Heart right ventricle (tissue), 16 donors: ENCODE measurements at places on chromosomes 5 and 9.

- no peak for DNase-seq
Observed at GRCh38 chr9:121958530-121958929, 134.6 kb downstream of the TTLL11 start.

DNA sequence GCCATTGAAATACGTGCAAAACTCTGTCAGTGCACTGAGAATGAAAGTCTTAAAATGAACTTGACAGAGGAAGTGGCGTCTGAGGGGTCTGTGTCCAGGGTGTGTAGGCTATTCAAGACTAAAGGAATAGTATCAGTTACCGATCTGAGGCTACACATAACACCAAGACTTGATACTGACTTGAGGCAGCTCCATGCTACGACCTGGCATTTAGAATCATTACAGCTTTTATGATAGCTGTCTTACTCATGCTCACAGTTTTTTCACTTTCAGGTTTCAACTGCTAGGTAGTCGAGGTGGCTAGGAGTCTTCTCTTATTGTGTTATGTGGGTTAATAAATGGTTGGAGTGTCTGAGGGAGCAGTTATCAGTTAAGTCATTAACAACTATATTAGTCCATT is 92.8 kb upstream of the SLCO6A1 start:
- no peak for DNase-seq

- no peak for DNase-seq
Observed at GRCh38 chr9:132731230-132731629, 61.0 kb downstream of the GTF3C4 start.

- DNase-seq: no peak
Observed at GRCh38 chr5:151461312-151461711, 13.9 kb downstream of the SLC36A1 start.

DNA sequence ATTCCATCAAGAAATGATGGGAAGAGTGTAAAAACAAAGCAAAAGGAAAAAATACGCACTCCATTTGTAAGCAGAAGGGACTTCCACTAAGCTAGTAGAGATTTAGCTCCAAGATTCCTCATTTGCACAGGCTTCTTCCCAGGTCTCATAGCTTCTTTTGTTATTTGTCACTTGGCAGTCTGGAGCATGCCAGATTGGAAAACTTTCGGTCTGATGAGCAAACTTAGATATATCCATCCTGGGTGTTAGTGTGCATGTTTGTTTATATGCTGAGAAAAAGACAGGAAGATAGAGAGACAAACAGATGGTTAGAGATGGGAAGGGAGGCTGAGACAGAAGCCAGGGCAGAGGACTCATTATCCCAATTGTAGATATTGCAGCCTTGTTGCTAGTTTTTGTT is 1644.5 kb upstream of the NUDT12 start:
- no peak for DNase-seq

- no peak for DNase-seq
Observed at GRCh38 chr5:39469777-39470415, 45.1 kb upstream of the DAB2 start.

GRCh38 chr9:86321373-86321772 is 32.8 kb downstream of the TUT7 start:
- no peak for DNase-seq

GRCh38 chr5:59864718-59865117 is 28.8 kb downstream of the PDE4D start:
- DNase-seq: no peak

- DNase-seq: no peak
Observed at GRCh38 chr9:135895202-135895848, 12.0 kb downstream of the CAMSAP1 start.

DNA sequence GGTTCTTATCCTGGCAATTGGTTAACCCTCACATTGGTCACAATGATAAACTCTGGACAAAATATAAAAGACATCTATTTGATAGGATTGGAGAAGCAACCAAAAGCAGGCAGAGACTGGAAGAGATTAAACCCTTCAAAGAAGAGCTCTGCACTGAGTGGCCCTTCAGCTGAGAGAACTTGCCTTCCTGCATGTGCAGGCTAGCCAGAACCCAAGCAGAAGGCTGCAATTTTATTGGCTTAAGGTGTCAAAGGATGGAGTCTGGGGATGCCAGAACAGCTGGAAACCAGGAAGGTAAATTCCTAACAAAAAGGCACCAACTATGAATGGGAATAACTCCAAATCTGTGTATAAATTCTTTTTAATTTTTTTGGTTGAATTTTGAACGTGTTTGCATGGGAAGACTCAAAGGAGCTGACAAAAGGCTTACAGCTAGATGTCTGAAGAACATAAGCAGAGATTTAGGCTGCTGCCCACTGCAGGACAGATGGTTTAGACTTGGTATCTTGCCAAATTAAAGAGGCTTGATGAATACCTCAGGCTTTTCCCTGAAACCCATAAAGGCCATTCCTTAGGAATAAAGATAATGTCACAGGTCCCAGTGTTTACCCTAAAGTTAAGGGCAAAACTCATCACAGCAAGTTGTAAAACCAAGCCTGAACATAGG is 66.3 kb downstream of the NR2F1 start:
- no peak for DNase-seq

DNA sequence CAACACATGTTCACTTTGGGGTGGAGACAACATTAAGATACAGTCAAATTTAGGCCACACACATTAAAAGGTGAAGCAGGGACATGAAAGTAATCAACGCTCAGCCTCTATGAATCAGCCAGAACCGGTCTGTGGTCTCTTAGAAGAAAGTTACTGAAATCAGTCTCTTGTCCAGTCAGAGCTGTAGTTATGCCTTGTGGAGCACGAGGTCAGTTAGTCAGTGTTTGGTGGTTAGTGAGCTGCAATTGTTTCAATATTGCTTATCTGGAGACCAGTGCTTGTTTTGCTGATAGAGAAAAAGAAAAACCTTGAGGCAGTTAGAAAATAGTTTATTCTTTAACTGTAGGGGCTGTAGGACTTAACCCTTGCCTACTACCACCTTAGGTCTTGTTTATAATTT is 157.8 kb upstream of the RASEF start:
- DNase-seq: no peak

DNA sequence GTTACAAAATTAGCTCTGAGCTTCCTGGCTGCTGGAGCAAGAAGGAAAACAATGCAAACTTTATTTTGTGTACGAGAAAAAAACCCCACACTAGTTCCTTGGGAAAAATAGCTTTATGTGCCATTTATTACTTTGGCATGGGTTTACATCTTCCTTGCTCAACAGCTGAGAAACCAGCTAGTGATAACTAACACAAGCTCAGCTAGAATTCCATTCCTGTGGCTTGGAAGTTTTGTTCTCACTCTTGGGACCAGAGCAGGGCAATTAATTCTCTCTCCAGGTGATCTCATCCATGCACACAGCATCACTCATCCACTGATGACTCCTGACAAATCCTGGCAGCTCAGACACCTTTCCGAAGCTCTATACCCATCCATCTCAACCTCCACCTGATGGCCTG is 104.1 kb downstream of the CRB2 start:
- DNase-seq: no peak

GRCh38 chr9:137820161-137820855 is 57.3 kb upstream of the CACNA1B start:
- no peak for DNase-seq

GRCh38 chr9:133961226-133962165 is 30.6 kb downstream of the VAV2 start:
- no peak for DNase-seq

DNA sequence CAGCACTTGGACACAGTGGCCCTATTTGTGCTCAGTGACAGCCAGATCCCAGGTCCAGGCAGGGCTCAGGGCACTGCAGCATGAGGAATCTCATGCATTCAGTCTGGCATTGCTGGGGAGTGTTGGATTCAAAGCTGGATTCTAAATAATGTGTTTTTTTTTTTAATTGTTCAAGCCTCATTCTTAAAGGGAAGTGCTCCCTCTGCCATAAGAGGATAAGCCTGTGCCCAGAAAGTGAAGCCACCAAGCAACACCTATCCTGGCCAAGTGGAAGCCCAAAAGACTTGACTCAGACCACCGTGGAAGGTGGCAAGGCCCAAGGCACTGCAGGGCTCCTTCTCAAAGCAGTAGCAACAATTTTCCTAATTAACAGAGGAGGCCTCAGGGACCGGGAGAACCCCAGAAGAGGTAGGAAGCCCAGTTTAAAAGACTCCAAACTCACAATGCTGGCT is 135.6 kb downstream of the ACTL7B start:
- no peak for DNase-seq

DNA sequence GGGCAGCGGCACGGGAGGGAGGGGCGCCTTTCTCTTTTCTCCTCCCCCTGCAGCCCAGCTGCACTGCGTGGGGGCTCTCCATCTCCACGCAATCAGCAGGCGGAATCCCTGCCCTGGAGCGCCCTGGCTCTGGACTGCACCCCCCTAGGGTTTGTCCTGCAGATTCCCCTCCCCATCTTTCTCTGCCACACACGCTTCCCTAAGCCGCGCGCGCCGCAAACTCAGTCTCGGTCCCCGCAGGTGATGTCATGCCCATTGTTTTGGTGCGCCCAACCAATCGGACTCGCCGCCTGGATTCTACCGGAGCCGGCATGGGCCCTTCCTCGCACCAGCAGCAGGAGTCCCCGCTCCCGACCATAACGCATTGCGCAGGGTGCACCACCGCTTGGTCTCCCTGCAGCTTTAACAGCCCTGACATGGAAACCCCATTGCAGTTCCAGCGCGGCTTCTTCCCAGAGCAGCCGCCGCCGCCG is at the start of gene KCNN2:
KCNN2 (plus strand) TSS at position 347 of the 473 bp plus-strand sequence; CDS start at position 417, 70 bp downstream.
- peak; percentile 81 for DNase-seq

DNA sequence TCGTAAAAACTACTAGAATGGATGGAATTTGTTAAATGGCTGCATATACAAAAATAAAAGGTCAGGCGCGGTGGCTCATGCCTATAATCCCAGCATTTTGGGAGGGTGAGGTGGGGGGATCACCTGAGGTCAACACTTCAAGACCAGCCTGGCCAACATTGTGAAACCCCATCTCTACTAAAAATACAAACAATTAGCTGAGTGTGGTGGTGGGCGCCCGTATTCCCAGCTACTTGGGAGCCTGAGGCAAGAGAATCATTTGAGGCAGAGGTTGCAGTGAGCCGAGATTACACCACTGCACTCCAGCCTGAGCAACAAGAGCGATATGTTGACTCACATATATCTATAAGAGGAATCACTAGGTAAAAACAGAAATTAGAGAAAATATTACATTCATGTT is 9.3 kb upstream of the GPR150 start:
- no peak for DNase-seq

- no peak for DNase-seq
Observed at GRCh38 chr5:177529247-177530203, 12.8 kb upstream of the DDX41 start.

- no peak for DNase-seq
Observed at GRCh38 chr9:28832168-28832770, 1259.0 kb upstream of the C9orf72 start.

GRCh38 chr9:94872891-94873511 is 146.5 kb downstream of the AOPEP start:
- DNase-seq: no peak

DNA sequence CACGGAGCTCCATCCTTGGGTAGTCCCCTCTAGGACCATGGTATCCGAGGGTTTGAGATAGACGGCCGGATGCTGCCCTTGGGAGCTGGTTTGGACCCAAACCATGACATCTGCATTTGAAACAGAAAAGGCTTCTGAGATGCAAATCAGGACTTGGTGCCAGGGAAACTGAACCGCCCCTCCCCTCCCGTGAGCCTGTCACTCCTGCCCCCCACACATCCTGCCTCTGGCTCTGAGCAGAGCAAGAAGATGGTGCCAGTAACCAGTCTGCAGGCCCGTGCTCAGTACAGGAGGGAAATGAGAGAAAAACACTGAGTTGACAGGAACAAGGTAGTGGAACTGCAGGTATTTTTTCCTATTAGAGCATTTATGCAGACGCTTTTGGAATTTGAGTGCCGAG is 18.6 kb downstream of the ARPC5L start:
- DNase-seq: no peak

- DNase-seq: no peak
Observed at GRCh38 chr5:68074048-68074632, 141.4 kb upstream of the PIK3R1 start.

DNA sequence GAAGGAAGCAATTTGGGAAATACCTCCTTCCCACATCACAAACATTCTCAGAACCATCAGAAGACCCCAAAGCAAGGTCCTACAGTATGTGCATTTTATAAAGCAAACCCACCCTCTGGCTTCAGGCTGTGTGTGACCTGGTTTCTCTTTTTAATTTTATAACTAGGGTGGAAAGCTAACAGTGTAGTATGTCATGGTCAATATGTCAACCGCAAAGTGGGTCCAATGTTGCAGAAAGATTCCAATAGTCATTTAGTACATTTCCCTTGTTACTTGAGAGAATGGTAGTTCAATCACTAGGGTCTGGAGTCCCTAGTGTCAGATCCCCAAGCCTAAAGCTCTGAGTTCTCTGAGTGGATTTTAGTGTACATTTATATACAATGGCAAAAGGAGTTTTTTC is 96.2 kb downstream of the FGF1 start:
- DNase-seq: no peak

DNA sequence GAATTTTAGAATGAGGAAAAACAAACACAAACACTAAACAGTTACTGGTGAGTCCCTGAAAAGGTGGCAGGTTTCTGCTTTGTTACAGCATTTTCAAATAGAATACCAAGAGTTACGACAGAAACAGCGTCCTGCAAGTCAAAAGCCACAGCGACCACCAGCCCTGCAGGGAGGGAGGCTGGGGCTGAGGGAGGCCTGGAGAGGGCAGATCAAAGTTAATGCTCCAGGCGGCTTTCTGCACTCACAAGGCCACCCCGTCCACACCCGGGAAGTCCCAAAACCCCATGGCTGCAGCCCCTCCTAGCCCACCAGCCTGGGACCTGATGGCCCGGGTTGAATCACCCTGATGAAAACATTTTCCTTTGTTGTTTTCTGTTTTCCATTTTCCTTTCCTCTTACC is 29.3 kb downstream of the COL23A1 start:
- DNase-seq: no peak

GRCh38 chr5:179805070-179805528 is 1.6 kb downstream of the MGAT4B start:
- no peak for DNase-seq

GRCh38 chr9:127223810-127224177 is 40.8 kb upstream of the GARNL3 start:
- DNase-seq: no peak

DNA sequence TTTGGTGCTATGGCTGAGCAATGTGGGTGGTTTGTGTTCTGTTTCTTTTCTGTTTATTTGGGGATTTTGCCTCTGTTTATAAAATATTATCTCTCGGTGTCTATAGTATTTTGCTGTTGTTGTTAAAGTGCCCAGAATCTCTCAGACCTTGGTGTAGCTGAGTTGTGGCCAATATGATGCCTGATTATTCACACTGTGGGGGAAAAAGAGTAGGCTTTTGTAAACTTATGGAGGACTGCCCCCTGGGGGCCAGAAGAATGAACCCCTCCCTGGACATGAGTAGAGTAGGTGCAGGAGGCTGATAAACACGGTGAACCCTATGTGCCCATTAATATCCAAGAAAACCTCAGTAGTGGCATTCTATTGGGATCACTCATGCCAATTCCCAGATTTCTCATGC is 49.0 kb upstream of the DPYSL3 start:
- peak; percentile 35 for DNase-seq

- DNase-seq: no peak
Observed at GRCh38 chr9:16315720-16316119, 554.8 kb downstream of the BNC2 start.
